Fibroblast of villous mesenchyme (primary cell): ENCODE measurements at places on chromosomes 5 and 9.

DNA sequence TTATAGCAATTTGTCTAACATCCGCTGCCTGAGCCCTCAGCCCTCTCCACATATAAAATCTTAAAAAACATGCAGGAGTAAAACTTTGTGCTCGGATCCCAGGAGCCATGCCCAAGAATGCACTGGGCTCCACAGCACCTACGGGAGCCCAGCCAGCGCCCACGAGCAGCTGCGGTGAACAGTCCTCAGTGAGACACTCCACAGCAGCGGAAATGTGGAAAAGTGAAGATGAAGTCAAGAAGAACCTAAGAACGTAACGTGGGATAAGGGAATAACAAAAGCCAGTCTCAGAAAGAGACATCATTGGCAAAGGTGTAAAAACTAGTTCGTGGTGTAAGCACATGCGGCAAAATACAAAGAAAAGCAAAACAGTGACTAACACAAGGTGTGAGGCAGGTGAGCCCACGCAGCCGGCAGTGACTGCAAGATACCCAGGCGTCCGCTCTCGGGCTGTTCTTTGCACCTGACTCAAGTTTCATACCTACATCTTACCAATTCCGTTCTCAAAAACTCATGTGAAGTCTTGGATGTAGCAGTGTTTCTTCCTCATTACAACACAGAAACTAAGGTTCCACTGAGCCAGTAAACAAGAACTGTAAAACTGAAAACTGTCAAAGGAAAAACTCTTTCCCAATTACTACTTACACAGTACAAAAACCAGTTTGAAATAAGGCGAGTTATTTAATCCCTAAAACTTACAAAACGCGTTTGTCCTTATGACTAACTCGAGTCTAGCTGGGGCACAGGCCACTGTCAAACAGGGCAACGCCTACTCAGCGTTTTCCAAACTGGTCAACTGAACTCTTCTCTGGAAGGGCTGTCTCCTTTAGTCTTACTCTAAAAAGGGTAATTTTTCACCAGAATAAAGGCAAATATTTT is 1.7 kb downstream of the CAMSAP1 start:
- DNase-seq, result peak; percentile 66

GRCh38 chr5:5716665-5717064 is 294.2 kb downstream of the ICE1 start:
- no peak for DNase-seq

GRCh38 chr9:91144769-91145168 is 216.9 kb downstream of the AUH start:
- no peak for DNase-seq

- no peak for DNase-seq
Measured at GRCh38 chr5:177302354-177303110, 987 bp downstream of the RAB24 start.

DNA sequence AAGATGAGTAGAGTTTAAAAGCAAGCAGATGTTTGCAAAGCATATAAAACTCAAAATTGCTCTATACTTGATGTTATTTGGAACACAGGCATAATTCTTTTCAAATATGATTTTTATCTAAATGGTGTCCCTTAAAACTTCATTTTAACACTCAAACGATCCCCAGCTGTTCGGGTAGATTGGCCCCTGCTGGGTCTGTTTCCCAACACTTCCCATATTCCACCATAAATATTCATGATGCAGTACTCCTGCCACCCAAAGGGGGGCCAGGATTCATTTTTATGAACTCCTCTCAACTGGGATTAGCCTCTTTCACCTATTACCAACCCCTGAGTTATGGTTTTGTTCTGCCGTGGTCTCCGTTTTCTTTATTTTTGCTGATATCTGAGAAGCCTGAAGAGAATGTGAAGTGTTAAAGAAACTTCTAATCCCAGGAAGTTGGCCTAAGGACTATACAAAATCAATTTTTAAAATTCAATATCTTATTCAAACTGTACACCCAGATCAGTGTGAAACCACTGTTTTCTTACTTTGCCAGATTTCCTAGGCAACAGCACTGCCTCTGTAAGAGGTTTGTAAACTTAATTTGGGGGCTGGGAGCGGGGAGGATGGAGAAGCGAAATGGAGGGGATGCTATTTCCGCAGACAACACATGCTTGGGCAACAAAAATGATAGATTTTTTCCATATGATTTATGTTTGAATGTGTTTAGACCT is 384.1 kb downstream of the DMRT2 start:
- no peak for DNase-seq

DNA sequence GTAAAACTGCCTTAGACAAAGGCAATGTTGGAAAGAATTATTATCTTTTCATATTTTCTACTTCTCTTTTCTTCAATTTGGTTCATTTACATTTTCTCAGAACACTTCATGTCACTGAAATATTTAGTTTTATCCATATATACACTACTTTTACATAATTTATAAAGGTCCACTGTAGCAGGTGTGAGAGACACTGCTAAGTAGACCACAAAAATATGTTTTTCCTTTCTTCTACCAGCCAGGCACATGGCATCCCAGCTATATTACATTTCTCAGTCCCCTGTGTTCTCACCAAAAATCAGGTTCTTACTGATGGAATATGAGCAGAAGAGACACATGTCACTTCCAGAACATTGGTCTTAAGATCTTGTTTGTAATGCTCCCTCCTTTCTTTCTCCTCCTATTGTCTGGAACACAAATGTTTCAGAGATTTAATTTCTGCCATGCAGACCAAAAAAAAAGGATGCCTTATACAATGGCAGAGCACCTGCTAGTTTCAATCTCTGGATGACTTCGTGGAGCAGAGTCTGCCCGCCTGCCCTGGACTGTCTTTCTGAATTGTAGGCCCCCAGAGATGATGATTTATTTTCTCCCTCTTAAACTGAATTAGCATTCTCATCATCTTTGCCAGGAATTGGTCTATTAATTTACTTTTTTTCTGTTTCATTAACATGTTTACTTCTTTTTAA is 125.4 kb upstream of the ACOT12 start:
- DNase-seq, result no peak

GRCh38 chr9:127133739-127134167 is 11.3 kb upstream of the ANGPTL2 start:
- DNase-seq, result peak; percentile 92

- peak; percentile 78 for DNase-seq
Measured at GRCh38 chr5:59034498-59035186, 451.8 kb downstream of the RAB3C start.

GRCh38 chr9:6844267-6844666 is 86.5 kb downstream of the KDM4C start:
- DNase-seq, result no peak

DNA sequence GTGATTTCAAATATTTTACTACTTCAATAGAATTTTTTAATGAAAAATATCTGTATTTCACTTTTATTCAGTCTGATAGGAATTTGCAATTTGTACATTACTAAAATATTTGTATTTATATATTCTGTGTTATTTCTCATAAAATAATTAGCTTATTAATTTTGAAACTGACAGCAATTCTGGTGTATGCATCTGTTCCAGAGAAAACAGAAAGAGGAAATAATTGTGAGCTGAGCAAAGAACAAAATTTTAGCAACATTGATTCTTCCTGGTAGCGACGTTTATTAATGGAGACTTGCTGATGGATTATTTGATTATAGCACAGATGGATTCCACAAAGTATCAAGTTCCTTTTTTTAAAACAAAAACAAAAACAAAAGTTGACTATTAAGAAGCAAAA is 61.0 kb downstream of the ST8SIA4 start:
- no peak for DNase-seq

GRCh38 chr5:111685969-111686368 is 71.0 kb downstream of the NREP start:
- no peak for DNase-seq

DNA sequence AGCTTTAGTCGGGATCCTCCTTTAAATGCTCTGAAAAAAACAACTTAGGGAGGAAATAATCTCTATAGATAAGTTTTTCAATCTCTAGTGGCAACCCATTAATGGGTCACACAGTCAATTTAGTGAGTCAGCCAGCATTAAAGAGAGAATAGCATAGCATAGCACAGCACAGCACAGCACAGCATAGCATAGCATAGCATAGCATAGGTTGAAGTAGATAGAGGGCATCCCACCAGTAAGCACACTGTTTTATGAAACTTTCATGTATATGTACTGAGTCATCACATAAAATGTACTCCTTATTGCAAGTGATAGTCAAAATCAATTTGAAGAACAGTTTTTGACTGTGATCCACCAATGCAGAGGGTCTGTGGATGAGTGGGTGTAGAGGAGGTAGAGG is 522.9 kb downstream of the CCDC171 start:
- DNase-seq, result no peak

- peak; percentile 12 for DNase-seq
Measured at GRCh38 chr9:73441890-73442818, 290.5 kb downstream of the ANXA1 start.

DNA sequence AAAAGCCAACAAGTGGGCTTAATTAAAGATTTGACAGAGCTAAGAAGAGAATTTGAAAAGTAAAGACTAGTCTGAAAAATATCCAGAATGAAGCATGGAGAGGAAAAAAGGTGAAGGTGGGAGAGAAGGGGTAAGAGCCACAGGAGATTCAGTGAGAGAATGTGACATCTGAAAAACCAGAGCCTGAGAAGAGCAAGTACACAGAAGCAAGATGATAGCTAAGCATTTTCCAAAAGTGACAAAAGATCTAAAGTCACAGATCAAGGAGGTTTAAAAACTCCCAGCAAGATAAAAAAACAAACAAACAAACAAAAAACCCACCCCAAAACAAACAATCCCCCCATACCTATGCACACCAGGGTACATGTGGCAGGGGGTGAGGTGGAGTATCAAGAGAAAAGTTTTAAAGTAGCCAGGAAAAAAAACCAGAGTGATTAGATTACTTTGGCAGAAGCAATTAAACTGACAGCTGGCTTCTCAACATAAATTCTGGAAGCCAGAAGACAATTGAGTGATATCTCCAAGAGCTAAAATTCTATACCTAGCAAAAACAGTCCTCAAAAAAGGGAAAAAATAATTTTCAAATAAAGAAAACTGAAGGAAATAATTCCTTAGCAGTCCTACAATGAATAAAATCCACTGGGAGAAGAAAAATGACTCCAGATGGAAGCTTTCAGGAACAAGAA is 111.4 kb downstream of the RAPGEF6 start:
- DNase-seq, result no peak

- DNase-seq, result no peak
Measured at GRCh38 chr9:93891050-93891449, 64.1 kb downstream of the BARX1 start.

DNA sequence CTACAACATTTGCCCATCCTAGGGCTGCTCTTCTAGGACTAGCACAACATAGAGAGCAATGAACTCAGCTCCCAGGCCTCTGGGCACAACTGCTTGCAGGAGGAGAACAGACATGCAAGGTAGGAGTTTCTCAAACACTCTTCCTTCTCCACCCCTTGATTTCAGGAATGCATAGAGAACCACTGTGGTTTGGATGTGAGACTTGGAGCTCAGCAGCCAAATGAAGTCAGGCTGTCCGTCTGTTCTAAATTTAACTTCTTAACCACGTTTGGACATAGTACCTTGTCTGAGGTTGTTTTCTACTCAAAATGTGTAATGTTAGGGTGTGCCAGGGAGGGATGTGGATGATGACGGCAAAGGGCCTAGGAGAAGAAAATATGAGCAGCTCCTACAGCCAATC is 515.1 kb upstream of the TNC start:
- DNase-seq, result no peak

DNA sequence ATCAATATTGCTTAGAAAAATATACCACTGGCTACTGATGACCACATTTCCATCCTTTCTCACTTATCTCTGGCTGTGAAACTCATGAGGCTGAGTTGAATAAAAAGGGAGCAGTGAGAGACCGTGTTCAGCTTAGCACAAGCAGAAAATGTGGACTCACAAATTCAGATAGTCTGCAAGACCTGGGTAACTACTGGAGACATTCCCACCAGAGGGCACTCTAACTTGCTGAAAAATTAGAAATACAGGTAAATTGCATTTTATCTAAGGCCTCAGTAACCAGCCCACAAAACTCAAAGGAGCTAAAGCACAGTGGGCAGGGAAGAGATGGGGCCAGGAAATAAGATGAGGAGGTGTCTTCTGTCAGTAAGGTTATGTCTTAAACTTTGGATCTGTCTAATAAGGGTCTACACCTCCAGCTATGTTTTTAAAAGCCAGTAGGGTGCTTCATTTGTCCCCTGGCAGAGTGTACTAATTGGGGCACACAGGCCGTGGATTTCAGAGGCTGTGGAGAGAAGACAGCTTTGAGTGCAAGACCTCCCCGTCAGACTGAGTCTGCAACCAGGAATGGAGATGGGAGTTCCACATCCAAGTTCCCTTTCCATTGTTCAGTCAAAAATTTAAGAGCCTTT is 8.7 kb upstream of the NDUFB6 start:
- DNase-seq, result peak; percentile 67

- no peak for DNase-seq
Measured at GRCh38 chr5:74895906-74896305, 29.7 kb upstream of the FAM169A start.

DNA sequence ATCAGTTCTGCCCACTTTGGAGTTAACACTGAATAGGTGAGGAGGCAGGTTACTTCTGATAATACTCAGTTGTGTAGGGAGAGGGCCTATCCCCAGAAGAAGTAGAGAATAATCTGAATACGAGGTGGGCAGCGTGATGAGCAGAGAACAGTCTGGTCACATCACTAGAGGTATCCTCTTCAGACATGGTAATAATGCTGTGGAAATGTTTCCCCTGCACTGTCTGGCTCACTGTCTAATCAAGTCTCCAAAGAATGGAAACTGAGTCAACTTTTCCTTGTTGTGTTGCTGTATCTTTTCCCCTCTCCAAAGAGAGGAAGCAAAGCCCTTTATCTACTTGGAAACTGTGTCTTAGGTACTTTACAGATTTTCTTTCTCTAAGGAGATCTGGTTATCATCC is 110.9 kb upstream of the ANKRD55 start:
- no peak for DNase-seq

GRCh38 chr9:134867917-134868750 is 12.5 kb upstream of the FCN2 start:
- DNase-seq, result no peak

DNA sequence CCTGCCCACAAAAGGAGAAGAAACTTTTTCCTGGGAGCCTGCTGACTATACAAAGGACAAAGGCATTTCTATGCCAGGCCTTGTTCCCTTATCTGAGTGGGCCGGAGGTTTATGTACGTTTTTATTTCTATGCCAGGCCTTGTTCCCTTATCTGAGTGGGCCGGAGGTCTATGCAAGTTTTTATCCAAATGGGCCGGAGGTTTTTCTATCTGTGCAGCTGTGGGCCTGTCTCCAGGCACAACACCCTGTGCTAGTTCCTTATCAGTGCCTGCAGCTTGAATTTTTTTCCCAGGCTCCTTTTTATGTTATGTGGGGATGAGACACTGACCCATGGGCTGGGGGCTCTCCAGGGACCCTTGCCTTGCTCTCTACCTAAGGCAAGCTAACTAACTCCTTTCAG is 5.5 kb downstream of the SLC25A2 start:
- DNase-seq, result no peak

- DNase-seq, result peak; percentile 0
Measured at GRCh38 chr5:6905883-6906282, 192.7 kb downstream of the TENT4A start.
